T-cell (primary cell): ENCODE measurements at places on chromosomes 4 and X. TPM values are rescaled to one million over a fixed set of nuclear protein-coding genes. Genes with fewer than 3 reads are reported as not detected.

DNA sequence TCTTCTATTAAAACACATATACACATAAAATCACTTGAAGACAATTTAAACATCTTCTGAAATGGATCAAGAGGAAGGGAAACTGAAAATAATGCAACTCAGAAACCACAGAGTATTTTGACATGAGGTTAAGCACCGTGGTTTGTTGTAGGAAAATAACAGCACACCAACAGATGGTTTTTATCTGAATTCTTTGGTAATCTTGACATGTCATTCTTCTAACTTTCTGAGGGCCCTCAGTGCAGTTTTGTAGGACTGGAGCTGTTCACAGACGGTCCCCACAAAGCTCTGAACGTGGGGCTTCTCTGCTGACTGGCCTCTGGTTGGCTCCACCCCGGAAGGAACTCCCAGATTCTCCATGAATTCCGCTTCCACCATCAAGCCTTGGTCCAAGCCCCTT lies 16.0 kb upstream of the TLR8 start:
- DNase-seq: no peak

The PASD1 gene
- not detected for total RNA-seq

The SOWAHD gene
- 1.1 TPM for total RNA-seq

The FMR1NB gene
- not detected for total RNA-seq

The GPR34 gene
- 0.30 TPM for total RNA-seq

DNA sequence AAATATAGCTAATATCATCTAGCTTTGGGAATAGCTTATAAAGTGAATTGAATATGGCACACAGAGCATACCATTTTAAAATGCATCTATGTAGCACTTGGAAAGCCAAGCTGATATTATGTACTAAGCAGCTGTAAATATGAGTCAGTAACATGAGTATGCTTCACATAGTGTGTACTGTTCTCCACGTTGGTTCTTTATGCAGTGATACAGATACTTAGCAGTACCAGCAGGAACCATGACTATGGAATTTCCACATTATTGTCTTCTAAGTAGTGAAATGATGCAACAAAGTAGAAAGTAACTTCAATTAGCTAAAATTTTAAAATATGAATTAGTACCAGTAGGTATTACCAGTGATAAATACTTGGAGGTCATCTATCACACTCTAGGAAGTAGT lies 320.1 kb downstream of the BMPR1B start:
- no peak for DNase-seq

The EDNRA gene
- total RNA-seq: not detected

GRCh38 chrX:46257451-46257879 lies 287.8 kb downstream of the ZNF674 start:
- no peak for DNase-seq

- no peak for DNase-seq
Observed at GRCh38 chrX:41723826-41724225, at the start of gene GPR82. TSS of gene GPR82 (plus strand) at chrX:41724181. CDS start at chrX:41727027, 2,846 bp downstream.

DNA sequence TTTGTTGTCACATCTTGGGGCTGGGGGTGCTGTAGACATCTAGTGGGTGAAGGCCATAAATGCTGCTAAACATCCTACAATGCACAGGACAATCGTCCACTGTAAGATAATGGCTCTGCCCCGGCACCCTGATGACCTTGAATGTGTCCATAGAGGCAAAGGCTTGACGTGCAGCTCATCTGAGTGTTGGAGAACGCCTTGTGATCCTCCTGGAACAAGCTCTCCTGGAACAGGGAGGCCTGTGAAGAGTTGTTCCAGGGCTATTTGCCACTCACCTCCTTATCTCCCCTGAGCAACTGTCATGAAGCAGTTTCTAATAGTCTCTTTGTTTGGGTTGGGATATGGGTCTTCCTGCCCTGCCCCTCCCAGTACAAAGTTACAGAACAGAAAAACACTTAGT lies 15.2 kb upstream of the PCYT1B start:
- DNase-seq: no peak

The POU4F2 gene
- total RNA-seq: not detected

The CTPS2 gene
- 5.2 TPM for total RNA-seq

- no peak for DNase-seq
Observed at GRCh38 chr4:78552389-78553042, 946 bp downstream of the ANXA3 start.

- no peak for DNase-seq
Observed at GRCh38 chr4:118175506-118175905, 141.2 kb downstream of the NDST3 start.

DNA sequence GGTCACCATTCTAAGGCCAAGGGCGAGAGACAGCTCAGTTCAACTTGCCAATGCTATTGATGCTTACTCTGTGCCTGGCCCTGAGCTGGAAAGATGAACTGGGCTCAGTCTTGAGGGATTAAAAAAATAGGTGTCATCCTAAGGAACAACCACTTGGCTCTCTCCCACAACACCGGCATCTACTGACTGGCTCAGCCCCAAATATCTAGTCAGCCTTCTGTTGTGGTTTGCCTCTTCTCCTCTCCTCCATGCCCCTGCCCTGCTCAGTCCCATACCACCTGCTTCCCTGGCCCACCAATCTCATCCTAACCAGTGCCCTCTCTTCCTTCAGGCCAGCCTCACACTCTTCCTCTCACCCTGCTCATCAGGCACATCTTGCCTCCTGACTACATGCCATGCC lies 29.6 kb downstream of the KDM5C start:
- no peak for DNase-seq

GRCh38 chr4:1627417-1628313 lies 56.4 kb downstream of the FAM53A start:
- no peak for DNase-seq

- DNase-seq: no peak
Observed at GRCh38 chr4:110275871-110276270, 77.5 kb upstream of the ELOVL6 start.

The ZNF141 gene
- 46.8 TPM for total RNA-seq

The MAGEB2 gene
- total RNA-seq: not detected

DNA sequence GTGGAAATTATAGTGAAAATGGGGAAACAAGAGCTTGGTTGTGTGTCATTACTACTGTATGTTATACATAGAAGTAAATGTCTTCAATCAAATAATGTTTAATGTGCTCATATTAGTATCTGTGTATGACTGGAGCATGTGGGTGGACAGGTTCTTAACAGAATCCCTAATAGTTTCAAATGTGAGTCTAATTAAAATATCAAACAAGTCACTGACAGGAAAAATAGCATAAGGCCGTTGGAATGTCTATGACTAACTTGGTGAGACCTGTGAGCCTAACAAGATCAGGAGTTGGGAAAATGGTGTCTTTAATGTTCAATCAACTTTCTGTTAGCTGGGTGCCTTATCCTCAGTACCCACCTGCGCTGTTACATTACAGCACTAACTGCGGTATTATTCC lies 6.2 kb upstream of the CXCL3 start:
- no peak for DNase-seq

GRCh38 chr4:38672397-38673129 lies 8.6 kb downstream of the KLF3 start:
- no peak for DNase-seq

DNA sequence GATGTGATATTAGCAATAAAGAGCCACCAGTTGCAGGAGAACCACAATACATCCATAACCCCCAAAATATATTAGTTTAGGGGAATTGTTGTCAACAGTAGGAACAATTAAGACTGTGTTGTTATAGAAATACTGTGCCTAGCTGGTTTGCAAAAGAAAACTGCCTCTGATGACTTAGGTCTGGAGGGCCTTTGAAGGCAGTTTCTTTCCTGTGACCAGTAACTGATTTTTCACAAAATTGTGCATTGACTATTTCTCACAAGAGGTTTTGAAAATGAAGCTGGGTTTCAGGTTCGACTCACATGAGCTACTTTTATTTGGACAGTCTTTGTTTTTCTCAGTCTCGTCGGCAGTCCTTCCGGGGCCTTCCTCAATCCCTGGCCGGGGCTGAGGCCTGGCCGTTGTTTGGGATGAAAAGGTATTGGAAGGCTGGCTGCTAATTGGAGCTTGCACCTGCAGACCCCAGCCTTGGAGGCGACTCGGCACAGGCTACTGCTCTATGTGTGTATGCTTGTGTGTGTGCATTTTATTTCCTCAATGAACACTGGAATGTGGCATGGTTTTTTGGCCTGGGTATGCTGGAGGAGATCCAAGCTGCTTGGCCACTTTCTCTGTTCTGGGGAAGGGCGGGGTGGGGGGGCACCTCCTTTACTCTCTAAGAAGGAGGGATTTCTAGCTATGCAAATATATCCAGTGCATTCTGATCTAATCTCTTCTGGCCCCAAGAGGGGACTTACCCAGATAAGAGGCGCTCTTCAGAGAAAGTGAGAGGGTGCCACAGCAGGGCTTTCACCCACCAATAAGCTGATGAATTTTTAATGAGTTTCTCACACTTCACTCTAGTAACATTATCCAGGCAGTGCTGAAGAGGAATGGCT lies 49.5 kb upstream of the LNX1 start:
- no peak for DNase-seq

GRCh38 chrX:24335871-24336270 lies 22.0 kb upstream of the SUPT20HL2 start:
- DNase-seq: no peak

The CSAG2 gene
- not detected for total RNA-seq

GRCh38 chrX:97057349-97057909 lies 173.7 kb downstream of the RPA4 start:
- no peak for DNase-seq

- no peak for DNase-seq
Observed at GRCh38 chrX:40107291-40108161, 9.8 kb upstream of the BCOR start.

DNA sequence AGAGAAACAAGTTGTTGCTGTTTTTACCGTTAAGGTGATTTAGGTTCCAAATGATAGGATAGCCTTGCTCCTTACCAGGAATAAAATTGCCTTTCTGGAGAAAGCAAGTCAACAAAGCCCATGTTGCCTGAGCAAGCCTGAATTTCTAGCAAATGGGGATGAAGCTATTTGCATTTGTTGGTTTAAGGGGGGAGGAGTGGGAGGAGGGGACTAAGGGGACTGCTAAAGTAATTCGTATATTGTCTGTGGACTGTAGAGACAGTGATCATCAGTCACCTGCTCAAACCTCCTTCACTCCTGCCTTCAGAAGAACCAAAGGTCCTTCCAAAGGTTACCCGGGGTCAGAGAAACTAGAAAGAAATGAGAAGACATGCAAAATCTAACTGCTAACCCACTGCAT lies 65.8 kb downstream of the SCML2 start:
- no peak for DNase-seq

The PTTG2 gene
- 1.9 TPM for total RNA-seq

DNA sequence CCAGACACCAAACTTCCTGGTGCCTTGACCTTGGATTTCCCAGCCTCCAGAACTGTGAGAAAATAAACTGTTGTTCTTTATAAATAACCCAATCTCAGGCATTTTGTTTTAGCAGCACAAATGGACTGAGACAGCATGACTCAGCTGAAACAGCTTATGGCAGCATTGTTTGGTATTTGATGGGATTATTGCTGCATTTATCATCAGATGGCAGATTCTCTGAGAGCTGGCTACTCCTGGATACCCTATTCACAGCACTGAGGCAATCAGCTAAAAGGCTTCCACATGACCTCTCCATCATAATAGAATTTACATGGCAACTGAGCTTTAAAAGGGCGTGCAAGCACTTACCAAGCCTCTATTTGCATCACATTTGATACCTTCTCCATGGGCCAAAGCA lies 623.1 kb upstream of the CPEB2 start:
- no peak for DNase-seq

The RAB28 gene
- 8.7 TPM for total RNA-seq

DNA sequence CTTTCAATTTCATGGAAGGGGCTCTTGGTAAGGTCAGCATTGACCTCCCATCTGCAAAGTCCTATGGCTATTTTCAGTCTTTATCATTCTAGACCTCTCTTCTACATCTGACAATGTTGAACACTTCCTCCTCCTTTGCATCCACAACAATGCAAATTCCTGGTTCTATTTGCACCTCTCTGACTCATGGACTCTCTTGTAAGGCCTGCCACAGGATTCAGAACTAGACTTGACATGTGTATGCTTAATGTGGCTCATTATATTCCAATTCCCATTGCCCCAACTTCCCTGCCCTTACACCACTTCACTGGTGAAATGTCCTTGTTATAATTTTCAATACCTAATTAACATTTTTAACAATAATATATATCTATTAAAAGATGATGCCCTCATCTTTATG lies 314.3 kb upstream of the FGF13 start:
- DNase-seq: no peak

DNA sequence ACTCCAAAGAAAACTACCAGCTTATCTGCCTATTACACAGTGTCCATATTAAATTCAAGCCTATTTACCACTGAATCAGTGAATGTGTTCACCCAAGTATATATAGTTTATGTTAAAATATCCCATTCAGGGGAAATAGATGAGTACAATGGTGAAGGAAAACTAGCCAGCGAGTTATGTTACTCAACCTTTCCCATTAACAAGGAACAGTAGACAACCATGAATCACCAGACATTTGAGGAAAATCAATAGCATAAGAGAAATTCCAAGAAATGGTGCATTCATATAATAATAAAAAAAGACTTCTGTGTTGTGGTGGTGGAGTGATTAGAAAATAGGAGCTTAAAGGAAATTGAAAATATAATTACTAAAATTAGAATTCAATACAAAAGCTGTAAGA lies 21.3 kb downstream of the IQCM start:
- no peak for DNase-seq

DNA sequence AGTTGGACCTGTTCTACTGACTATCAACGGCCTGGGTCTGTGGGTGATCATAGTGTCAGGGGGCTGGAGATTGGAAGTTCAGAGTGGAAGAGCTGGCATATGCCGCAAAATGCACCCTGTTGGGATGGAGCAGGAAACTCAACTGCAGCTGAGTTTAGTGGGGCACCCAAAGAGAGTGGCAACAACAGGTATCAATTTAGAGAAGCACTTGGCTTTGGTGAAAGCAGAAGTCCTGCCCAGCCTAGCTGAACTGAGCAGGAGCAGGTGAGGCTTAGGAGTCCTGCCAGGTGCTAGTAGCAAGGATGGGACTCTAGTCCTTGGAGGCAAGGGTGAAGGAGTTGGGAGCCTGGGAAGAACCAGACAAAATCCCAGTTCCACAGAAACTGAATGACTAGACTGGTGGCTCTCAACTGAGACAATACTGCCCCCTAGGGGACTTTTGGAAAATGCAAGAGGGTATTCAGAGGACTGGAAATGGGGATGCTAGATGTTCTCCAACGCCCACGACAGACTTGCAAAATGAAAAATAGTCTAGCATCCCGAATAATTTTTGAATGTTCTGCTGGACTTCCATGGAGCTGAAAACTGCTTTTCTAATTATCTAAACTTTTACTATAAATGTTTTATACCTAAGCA lies 49.4 kb downstream of the RTL9 start:
- peak; percentile 2 for DNase-seq

GRCh38 chr4:67109276-67109675 lies 436.0 kb downstream of the CENPC start:
- no peak for DNase-seq

The FNIP2 gene
- 10.8 TPM for total RNA-seq

- no peak for DNase-seq
Observed at GRCh38 chr4:86626066-86626465, 32.0 kb downstream of the PTPN13 start.

The GPR143 gene
- not detected for total RNA-seq

The DNAAF6 gene
- total RNA-seq: not detected
